CD4-positive, alpha-beta T cell treated with Interleukin-21 for 1 hour (primary cell): ENCODE measurements at places on chromosomes 1 and 21.
A peak's percentile ranks its signal among the peaks of the same experiment; 100 is the strongest.

GRCh38 chr1:175388285-175388684 is 195.7 kb upstream of the KIAA0040 start:
- DNase-seq = no peak

DNA sequence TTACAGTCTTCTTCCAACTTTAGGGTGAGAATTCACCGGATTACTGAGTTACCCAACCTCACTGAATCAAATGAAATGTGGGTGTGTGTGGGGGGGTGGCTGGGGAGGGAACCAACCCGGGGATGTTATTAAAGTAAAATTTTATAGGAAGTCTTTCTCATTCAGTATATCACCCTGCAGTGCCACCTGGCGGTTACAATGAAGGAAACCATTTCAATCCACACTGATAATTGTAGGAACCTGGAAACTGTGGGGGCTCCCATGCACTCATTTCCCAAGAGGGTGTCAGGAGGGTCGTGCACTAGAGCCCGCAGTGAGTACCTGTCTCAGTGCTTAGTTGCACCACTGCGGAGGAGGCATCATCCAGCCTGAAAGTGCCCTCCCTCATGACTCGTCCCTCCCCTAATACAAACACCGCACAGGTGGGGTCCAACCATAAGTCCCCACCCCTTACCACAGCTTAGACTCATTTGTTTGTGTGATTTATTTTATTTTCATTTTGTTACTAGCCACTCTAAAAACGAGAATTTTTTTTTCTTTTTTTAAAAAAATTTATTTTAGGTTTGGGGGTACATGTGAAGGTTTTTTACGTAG is 29.1 kb upstream of the IGSF5 start:
- peak; percentile 19 for DNase-seq

- no peak for DNase-seq
These were observed 1.4 kb upstream of the DPM3 start for GRCh38 chr1:155141749-155142148.

DNA sequence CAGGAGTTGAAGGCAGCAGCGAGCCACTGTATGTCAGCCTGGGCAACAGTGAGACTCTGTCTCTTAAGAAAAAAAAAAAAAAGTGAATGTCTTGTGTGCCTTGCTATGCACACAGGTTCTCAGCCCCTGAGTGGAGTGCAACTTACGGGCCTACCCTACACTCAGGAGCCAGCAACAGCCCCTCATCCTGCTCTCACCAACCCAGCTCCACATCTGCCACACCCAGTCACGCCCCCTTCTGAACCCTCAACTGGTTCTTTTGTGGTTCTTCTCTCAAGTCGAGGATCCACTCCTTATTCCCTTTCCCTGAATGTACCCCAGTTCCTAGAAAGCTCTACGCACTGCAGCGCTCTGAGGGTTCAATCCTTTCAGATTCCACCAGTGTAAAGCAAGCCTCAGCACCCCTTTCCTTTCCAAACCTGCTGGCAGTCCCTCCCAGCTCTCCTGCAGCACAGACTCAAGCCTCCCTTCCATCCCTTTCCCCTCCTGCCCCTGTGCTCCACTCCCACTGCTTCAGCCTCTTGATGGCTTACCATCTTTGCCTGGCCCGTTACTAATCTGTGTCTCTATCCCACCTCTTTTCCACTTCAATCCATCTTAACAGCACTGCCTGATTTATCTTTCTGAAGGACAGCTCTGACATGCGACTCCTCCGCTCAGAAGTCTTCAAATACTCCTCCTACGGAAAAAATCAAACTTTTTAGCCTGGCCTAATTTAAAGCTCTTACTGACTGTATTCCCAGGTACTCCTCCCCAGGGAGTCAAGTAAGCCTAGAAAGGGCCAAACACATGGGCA is 38.1 kb downstream of the GNB1 start:
- no peak for DNase-seq

DNA sequence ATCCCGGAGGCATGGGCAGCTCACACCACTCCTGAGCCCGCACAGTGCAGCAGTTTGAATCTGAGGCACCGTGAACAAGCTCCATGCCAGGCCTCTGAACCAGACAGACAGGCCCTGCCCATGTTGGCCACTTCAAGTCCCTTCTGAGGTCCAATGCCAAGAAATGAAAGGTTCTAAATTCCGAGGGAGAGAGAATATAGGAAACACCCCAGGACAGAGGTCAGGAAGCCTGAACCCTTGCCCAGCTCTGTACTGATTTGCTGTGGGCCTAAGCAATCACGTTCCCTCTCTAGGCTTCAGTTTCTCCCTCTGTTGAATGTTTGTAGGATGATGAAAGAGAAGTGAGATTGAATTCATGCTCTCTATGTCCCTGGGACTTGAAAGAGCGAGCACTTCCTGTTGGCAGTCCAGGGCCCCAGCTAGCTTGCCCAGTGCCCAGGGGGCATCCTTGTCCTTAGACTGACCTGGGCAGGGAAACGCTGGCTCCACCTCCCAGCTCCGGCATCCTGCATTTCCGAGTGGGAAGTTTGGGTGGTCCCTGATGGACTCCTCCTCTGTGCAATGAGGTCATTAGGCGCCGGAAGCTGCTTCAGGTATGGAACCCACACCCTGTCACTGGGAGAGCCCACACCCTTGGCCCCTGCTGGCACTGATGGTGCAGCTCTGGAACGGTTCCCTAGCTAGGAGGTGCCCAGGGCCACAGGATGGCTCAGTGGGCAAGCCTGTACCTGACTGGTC is 242.4 kb upstream of the TMEM51 start:
- no peak for DNase-seq

GRCh38 chr1:150464422-150464826 is 22.8 kb upstream of the TARS2 start:
- peak; percentile 78 for DNase-seq

DNA sequence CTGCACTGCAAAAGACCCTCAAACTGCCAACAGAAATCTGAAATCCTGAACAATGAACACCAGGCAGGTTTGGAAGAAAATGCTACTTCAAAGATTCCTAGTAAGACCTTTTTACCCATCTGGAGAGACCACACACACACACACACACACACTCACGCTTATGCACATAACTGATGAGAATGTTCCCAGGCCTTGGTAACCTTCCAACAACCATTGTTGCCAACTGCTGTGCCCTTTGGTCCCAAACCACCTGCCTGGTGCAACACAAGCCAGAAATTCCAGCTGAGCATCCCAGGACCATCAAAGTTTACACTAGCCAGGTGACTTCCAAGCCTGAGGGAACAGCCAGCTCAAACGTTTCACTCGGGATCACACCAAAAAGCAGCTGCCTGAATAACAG is 56.9 kb downstream of the SEC16B start:
- DNase-seq = no peak

DNA sequence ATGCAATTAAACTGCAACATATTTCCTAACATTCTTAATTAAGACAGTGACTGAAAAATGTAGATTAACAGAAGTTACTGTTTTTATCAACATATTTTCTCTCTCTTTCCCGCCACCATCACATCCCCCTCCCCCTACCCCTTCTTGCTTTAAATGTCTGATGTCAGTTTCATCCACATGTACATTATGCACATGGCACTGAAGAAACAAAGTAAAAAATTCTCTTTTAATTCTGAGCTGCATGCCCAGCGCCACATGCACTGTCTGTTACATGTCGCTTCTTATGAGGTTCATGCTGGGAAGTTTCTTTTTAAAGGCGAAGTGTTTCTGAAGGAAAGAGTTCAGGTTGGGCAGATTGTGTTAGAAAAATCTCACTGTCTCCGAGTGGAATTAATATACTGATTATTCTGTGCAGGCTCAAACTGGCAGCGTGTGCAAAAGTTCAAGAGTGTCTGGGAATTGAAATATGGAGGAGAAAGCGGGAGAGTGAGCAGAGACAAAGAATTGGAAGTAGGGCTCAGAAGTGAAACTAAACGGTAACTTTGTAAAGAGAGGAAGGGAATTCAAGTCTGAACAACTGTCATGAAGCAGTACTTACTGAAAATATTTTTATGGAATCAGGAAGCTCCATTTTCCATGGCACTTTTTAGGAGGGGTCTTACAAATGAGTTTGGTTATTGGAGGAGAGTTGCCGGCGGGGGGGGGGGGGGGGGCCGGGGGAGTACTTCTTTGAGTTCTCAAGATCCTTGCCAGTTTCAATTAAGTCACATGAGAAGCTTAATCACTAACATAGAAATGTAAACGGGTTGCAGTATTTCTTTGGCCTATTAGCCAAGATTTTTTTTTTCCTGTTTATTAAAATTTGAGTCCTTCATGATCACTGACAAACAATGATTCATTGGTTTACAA is 217.6 kb downstream of the SDCCAG8 start:
- DNase-seq = no peak

DNA sequence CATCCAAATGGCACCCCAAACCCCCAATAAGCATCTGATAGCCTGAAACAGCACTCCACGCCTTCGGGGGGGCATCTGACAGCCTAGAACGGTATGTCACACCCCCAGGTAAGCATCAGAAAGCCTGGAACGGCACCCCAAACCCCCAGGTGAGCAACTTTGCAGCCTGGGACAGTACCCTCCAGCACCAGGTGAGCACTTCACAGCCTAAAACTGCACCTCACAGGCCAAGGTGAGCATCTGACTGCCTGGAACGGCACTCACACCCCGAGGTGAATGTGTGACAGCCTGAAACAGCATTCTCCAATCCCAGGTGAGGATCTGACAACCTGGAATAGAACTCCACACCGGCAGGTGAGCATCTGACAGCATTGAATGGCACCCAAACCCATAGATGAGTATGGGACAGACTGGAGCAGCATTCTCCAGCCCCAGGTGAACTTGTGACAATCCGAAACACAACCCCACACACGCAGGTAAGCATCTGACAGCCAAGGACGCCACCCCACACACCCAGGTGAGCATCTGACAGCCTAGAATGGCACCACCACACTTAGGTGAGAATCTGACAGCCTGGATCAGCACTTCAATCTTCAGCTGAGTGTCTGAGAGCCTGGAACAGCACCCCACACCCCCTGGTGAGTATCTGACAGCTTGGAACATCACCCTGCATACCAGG is 18.3 kb upstream of the MMEL1 start:
- DNase-seq = no peak

DNA sequence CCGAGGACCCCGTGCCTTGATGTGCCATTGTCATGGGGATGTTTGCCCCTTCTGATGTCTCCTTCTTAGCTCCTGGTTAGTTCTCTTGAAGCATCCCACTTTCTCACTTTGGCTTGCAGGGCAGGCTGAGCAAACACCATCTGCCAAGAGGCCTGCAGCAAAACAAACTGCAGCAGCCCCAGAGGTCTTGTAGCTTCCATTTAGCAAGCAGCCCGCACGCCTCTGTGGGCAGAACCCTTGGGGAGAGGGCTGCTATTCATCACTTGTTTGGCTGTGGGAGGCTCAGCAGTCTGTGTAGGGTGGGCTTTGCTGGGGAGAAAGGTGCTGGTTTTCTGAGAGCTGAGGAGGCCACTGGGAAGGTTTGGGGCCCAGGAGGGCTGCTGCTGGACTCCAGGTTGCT is 56.7 kb downstream of the KCNC4 start:
- DNase-seq = no peak

DNA sequence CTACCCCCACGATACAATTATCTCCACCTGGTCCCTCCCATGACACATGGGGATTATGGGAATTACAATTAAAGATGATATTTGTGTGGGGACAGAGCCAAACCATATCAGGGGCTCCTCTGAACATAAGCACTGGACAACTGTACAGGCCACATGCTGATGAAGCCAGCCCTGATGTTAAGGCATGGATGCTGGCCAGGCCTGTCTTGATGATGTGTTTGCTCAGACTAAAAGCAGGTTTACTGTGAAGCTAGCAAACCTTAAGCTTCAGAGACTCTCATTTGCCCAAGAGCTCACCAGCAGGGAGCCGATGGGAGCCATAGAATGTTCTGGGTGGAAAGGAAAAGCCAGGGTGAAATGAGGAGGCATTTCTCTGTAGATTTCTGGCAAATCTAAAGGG is 135.3 kb upstream of the KCNK1 start:
- no peak for DNase-seq

GRCh38 chr1:88247666-88248065 is 436.4 kb upstream of the PKN2 start:
- DNase-seq = no peak

DNA sequence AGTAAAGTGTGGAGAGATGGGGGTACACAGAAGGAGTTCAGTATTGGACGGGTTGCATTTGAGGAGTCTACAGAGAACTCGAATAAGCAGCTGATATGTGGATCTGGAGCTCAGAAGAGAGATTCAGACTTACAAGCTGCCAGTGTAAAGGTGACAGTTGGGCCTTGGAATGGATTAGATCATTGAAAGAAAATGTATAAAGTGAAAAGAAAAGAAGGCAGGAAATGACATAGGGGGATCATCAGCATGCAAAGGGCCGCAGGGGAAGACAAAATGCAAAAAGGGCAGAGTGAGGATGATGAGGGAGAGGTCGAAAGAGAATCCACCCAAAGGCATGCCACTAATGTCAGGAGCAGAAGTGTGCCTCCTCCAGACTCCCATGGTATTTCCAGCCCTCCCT is 273.3 kb downstream of the TNR start:
- DNase-seq = no peak

DNA sequence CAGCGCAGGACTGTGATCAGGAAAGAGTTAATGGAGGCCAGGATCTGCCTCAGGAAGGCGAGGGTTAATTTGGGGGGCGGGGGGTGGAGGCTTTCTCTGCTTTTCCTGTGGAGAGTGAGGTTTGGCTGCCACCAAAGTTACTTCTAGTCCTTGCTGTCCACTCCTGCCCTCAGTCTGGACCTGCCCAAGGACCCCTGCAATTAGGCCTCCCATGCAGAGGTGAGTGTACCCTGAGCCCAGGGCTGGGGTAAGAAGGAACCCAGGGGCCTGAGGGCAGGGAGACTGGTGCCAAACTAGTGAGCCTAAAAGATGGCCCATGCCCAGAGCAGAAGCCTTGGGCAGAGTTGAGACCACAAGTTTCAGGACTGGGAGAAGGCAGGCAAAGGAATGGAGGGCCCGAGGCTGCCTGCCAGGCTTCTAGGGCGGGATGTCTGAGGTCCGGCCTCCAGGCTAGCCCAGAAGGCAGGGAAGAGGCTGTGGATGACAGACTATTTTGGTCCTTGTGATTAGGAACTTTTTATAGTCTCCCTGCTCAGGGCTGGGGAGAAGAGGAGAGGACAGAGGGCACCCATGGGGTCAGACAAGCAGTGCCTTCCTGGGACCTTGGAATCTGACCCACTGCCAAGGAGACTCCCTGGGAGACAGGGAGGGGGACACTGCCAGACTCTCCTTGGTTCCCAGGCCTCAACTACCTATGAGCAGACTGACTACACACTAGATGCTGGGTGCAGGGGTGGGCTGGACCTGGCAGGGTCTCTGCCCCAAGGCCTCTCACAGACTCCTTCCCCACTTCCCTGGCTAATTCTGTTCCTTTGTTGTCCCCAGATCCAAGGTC is at the start of gene FAM110D:
Gene FAM110D (plus strand): TSS at position 172 of the 835 bp plus-strand sequence. CDS start 2,213 bp downstream, outside the sequence.
- DNase-seq = no peak

GRCh38 chr1:63319046-63320021 is 3.0 kb upstream of the FOXD3 start:
- no peak for DNase-seq

DNA sequence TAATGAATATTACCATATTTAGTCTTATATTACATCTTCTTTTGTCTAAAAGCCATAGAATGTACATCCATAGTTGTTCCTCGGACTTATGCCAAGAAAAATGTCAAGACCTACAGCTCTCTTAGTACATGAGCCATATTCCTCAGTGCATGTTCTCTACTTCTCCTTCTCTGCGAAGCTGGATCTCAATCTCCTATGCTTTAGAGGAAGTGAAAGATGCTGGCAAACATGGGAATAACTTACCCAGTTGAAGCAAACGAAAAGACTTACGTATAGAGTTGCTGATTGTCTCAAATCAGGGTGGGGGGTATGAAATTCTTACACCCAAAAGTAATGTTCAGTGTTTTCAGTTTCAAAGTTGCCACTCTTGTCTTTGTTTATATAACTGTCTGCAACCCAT is 32.7 kb downstream of the OR13G1 start:
- no peak for DNase-seq

- DNase-seq = peak; percentile 67
These were observed 42.8 kb upstream of the USP24 start for GRCh38 chr1:55257958-55258357.
